Stimulated activated CD4-positive, alpha-beta T cell treated with anti-CD3 and anti-CD28 coated beads, Interleukin-2, amount 100 ng/mL, for 4 hours (primary cell): ENCODE measurements at places on chromosomes 1 and 21.
A peak's percentile ranks its signal among the peaks of the same experiment; 100 is the strongest.

- no peak for DNase-seq
Observed at GRCh38 chr1:32984090-32984454, 19.5 kb upstream of the RNF19B start.

- DNase-seq, result peak; percentile 89
Observed at GRCh38 chr1:44808938-44809917, 905 bp downstream of the BTBD19 start.

- DNase-seq, result no peak
Observed at GRCh38 chr1:2236695-2237677, 8.9 kb downstream of the SKI start.

DNA sequence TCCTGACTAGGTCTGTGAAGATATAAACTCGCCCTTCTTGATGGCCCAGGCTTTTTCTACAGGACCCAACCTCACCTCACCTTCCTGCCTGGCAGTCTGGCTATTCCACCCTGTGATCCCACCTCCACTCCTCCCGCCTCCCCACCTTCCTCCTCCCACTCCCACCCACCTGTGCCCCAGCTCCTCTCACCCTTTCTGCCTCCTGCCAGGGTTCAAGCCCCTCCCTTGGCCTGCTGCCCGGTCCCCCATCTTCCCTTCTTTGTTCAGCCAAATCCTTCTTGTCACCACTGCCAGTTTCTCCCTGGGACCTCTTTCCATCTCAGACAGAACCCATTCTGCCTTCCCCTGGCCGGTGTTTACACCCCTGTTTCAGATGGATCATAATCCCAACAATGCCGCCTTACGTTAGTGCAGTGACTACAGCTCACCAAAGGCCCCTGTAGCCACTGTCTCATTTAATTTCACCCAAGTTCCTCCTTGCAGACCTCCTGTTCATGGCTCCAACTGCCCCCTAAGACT lies 127.5 kb upstream of the EDN2 start:
- no peak for DNase-seq

DNA sequence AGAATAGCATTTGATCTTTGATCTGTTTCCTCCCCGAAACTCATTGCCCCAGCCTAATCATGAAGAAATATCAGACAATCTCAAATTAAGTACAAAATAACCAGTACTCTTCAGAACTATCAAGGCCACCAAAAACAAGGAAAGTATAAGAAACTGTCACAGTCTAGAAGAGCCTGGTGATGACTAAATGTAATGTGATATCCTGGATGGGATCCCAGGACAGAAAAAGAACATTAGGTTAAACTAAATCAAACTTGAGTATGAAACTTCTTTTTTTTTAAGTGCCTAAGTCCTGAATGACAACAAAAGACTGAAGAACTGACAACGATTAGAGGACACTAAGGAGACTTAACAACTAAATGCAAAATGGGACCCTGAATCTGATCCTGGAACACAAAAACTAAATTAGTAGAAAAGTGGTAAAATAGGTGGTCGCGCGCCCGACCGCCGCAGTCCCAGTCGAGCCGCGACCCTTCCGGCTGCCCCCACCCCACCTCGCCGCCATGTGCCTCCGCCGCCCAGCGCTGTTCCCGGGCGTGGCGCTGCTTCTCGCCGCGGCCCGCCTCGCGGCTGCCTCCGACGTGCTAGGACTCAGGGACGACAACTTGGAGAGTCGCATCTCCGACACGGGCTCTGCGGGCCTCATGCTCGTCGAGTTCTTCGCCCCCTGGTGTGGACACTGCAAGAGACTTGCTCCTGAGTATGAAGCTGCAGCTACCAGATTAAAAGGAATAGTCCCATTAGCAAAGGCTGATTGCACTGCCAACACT lies 5.5 kb upstream of the PRKAB2 start:
- no peak for DNase-seq

GRCh38 chr21:28133116-28133515 lies 859.6 kb downstream of the LTN1 start:
- DNase-seq, result no peak
